T-cell (primary cell): ENCODE measurements at places on chromosomes 5 and 9. TPM values are rescaled to one million over a fixed set of nuclear protein-coding genes. Genes with fewer than 3 reads are reported as not detected.

DNA sequence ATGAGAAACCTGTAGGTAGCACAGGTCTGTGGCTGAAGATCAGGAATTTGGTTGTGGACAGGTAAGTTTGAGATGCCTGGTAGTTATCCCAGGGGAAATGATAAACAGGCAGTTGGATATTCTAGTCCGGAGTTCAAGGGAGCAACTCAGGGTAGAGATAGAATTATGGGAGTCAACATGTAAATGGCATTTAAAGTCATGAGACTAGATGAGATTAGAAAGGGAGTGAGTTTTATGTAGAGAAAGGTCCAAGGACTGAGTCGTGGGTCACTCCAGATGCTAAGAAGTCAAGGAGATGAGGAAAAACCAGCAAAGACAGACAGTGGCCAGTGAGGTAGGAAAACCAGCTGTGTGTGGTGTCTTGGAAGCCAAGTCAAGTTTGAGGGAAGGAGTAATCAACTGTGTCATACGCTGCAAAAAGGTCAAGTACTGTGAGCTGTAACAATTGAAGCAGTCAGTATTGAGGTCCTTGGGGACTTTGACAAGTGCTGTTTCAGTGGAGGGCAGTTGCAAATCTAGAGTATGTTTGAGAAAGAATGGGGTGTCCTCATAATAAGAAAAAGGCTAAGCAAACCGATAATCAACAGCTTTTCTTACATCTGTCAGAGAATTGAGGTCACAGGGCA lies 18.2 kb downstream of the GNPDA1 start:
- DNase-seq = no peak

DNA sequence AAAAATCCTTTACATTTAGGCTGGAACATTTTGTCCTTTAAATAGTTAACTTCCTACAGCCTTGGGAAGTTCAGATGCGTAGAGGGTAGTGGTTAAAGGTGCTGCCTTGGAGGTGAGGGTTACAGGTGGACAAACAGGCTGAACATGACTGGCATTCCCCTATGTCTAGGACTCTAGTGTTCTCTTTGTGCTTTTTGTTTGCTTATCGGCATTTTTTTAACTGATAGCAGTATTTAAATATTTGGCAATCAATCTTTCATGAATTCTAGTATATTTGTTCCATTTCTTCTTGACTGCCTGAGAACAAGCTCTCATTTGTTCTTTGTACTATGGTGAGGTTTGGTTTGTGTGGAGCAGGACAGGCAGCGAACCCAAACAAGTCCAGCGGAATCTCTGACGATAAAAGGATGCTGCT lies 307.6 kb downstream of the CTNND2 start:
- DNase-seq = no peak

DNA sequence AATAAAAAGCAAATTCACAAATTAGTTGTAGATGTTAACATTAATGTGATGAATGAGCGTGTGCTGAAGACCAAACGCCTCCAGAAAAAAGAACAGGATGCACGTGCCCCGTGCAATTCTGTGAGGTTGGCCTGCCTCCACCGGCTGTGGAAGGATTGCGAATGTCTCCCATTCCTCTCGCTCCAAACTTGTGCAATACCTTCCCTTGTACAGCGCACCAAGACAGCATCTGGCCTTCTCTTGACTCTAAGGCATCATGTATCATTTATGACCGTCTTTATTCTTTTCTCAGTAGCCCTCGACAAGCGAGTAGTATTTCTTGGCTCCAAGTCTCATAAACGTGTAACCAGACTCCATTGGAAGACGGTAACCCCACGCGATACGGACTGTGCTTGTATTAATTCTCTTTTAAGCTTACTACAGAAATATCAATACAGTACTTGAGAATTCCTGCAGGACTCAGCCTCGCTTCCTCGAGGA lies 1.5 kb upstream of the TESK1 start:
- no peak for DNase-seq

The TNFSF15 gene
- 0.07 TPM for total RNA-seq
